ENCODE measurements at places on chromosomes 1 and 21.

DNA sequence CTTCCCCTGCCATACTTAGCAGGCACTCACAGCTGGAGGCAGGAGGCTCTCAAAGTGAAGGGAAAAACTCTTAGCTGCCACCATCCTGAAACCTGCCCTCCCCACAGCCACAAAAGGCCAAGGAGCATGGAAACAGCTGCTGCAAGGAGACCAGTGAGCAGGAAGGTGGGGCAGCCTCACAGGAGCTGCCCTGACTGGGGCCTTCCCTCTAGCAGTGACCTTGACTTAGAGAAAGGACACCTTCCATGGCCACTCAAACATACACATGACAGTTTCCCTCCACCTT, 126.3 kb downstream of the HIVEP3 start:
- no peak for DNase-seq

DNA sequence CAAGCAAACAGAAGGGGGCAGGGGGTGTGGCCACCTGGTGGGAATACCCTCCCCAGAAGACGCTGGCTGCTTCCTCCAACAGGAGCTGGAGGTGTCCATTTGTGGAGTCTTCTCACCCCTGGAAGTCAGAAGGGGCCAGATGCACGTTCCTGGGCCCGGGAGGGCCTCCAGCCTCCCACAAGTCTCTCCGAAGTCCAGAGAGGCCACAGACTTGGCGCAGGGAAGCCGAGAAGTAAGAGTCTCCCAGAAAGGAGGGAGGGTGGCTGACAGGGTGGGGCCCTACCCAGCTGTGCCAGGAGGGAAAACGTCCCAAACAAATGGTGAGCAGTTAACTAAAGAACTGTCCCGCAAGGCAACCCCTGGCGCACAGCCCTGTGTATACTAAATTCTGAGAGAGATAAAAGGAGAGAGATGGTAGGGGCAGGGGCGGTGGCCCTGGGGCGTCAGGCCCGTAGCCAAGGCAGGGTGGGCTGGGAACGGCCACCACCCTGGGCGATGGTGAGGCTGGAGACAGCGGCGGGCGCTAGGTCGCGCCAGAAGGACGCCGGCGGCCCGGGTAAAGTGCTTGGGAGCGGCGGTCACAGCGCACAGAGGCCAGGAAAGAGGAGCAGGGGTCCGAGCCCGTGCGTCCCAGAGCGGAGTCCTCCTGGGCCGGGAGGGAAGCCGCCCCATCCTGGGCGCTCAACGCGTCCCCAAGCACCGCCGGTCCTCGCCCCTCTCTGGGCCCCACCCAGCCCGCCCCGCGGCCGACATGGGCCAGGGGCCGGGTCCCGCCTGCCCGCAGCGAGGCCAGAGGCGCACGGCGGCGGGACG, 1.2 kb downstream of the CHD5 start:
- DNase-seq: no peak

DNA sequence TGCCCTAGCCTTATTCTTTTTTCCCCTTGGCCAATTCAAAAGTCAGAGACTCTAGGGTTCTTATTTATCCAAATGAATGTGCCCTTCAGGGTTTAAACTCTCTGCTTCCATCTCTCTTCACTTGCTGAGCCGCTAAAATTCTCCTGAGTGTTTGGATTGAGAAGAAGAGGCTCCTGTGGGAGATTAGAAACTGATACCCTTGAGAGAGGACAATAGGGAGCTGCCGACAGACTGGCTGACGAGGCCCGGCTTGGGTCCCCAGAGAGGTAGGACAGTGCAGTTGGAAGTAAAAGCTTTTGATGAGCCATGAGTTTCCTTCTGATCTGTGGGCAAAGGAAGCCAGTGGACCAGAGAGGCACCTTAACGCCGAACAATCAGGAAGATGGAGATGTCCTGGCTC, 41.3 kb upstream of the UBE2U start:
- no peak for DNase-seq

DNA sequence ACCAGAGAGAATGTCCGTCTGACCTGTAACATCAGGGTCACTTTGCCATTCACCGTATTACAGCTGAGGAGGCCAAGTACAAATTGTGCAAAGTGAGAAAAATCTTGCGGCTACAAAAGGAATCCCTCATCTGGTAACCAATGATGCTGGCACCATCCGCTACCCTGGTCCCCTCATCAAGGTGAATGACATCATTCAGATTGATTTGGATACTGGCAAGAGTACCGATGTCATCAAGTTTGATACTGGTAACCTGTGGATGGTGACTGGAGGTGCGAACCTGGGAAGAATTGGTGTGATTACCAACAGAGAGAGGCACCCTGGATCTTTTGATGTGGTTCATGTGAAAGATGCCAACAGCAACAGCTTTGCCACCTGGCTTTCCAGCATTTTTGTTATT, 18.3 kb upstream of the MUL1 start:
- DNase-seq: no peak

GRCh38 chr1:45348966-45349677, 8.9 kb upstream of the MUTYH start:
- no peak for DNase-seq
